ENCODE measurements at places on chromosomes 2 and 18. TPM values are rescaled to one million over a fixed set of nuclear protein-coding genes. Genes with fewer than 3 reads are reported as not detected.
A peak's percentile ranks its signal among the peaks of the same experiment; 100 is the strongest.

Gene SLC40A1
- 4.8 TPM for total RNA-seq

Gene APLF
- 3.0 TPM for total RNA-seq

GRCh38 chr2:241189093-241189855, 797 bp downstream of the ANO7 start:
- no peak for DNase-seq

GRCh38 chr2:25349397-25349796, 7.7 kb upstream of the DNMT3A start:
- no peak for DNase-seq

GRCh38 chr2:18889565-18890332, 300.4 kb upstream of the NT5C1B start:
- DNase-seq, result no peak

GRCh38 chr2:44348400-44348799, 12.9 kb downstream of the PREPL start:
- DNase-seq, result no peak

GRCh38 chr2:239002954-239003623, 155.2 kb downstream of the TWIST2 start:
- no peak for DNase-seq

GRCh38 chr2:191148791-191149190, 2.0 kb downstream of the STAT4 start:
- no peak for DNase-seq

DNA sequence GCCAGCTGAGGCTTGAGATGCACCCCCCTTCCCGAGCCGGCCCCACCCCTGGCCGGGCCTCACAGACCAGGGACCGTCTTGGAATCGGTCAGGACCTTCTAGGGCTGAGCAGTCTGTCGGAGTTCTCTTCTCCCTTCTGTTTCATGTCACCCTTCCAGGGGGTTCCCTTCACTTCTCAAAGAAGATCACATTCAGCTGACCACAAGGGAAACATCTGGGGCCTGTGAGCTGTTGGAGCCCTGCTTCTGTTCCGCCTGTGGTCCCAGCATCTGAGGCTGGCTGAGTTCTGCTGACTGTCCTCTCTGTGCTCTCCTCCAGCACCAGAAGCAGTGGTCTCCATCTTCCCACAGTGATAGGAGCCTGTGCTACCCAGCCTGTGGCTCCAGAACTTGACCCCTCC, 106.5 kb downstream of the SEPTIN10 start:
- DNase-seq, result no peak

- DNase-seq, result peak; percentile 85
Observed at GRCh38 chr2:143128681-143129580, at the start of gene ARHGAP15. TSS of gene ARHGAP15 (plus strand) at chr2:143129419.

DNA sequence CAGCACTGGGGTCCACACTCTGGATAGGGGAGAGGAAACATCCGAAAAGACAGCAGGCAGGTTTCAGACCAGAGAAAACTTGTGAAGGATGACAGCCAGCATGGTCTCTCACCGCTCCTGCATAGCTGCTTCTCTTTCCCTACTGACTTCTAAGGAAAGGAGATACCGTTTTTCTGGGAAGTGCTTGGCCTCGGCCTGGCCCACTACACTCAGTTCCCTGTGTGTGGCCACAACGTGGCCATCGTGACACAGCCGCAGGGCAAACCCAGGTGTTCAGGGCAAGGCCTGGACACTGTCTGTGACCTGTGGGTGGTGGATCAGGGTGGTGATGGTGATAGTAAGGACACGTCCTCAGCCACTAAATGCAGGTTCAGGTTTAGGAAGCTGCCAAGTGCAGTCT, 34.2 kb upstream of the ACAA2 start:
- no peak for DNase-seq

Data from activated CD4-positive, alpha-beta memory T cell treated with anti-CD3 and anti-CD28 coated beads for 36 hours (primary cell).